Mucosa of descending colon (tissue), 3 donors: ENCODE measurements at places on chromosomes 6 and 20. TPM values are rescaled to one million over a fixed set of nuclear protein-coding genes. Genes with fewer than 3 reads are reported as not detected.

The WFDC10B gene
- 0.73 TPM for total RNA-seq

The SSR1 gene
- total RNA-seq: 99.4 TPM

The GGTLC1 gene
- total RNA-seq: not detected

The TRIM40 gene
- 37.3 TPM for total RNA-seq

The NRSN1 gene
- total RNA-seq: not detected

The IRAK1BP1 gene
- total RNA-seq: 2.9 TPM

The SYNGAP1 gene
- 8.8 TPM for total RNA-seq

The RNF39 gene
- total RNA-seq: not detected

The EPPIN gene
- not detected for total RNA-seq

The SLC17A1 gene
- not detected for total RNA-seq

The MOXD1 gene
- total RNA-seq: 1.7 TPM

The IMPG1 gene
- not detected for total RNA-seq

The BHLHE23 gene
- total RNA-seq: not detected

The C6orf52 gene
- 1.2 TPM for total RNA-seq

The EYS gene
- 0.61 TPM for total RNA-seq

The ATP6V1G2 gene
- total RNA-seq: 0.55 TPM

The KIFC1 gene
- total RNA-seq: 21.1 TPM

The RNF144B gene
- 8.0 TPM for total RNA-seq

The SLC2A10 gene
- total RNA-seq: 26.3 TPM

The ALDH8A1 gene
- 0.48 TPM for total RNA-seq
